CD4-positive, alpha-beta T cell treated with Interleukin-1 beta for 1 hour (primary cell): ENCODE measurements at places on chromosomes 3 and 15.

DNA sequence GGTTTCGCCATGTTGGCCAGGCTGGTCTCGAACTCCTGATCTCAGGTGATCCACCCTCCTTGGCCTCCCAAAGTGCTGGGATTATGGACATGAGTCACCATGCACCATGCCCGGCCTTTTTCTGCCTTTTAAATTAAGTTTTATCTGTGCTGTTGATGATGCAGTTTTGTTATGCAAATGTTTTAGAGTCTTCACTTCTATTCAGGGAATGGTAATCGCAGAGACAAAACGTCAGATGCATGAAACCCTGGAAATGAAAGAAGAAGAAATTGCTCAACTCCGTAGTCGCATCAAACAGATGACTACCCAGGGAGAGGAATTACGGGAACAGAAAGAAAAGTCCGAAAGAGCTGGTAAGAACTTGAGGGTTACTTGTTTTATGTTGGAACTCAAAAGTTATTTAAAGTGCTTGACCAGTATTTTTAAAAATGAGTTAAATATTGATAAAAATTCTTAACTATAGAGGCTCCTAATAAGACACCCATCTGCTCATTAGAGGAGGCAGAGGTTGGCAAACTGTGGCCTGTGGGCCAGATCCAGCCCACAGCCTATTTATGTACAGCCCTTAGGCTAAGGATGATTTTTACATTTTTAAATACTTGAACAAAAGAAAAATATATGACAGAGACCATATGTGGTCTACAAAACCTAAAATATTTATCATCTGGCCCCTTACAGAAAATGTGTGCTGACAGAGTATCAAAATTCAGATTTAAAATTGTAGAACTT lies 127.8 kb upstream of the LRRFIP2 start:
- DNase-seq, result no peak

GRCh38 chr3:178205740-178206139 lies 330.5 kb upstream of the KCNMB2 start:
- DNase-seq, result no peak

DNA sequence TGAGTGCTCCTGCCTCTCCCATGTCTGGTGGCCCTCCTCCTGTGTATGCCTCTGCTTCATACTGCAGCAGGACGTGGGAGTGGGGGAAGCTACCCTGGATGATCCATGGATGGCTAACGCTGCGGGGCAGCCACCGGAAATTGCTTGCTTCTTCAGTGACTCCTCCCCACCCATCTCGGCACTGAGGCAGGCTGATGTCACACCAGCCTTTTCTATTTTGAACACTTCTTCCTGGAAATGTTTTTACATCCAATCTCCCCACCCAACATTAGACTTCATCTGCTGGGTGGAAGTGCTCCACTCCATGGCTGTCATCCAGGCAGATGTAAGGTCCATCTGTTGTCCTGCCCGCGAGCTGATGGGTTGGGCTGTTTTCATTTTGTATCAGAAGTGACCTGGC lies 58.9 kb upstream of the MUC13 start:
- DNase-seq, result no peak

GRCh38 chr3:172461530-172462138 lies 13.4 kb upstream of the GHSR start:
- DNase-seq, result no peak

DNA sequence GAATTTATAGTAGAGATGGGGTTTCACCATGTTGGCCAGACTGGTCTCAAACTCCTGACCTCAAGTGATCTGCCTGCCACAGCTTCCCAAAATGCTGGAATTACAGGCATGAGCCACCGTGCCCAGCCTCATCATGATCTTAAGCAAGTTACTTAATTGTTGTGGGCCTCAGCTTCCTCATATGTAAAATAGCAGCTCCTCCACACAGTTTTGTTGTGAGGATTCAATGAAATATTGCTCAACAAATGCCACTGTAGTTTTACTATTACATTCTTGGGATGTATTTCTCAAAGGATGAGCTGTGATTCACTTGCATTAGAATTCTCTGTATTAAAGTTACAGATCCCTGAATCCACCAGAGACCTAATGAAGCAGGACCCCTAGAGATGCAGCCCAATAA lies 168.8 kb downstream of the ADAMTS9 start:
- DNase-seq, result no peak

DNA sequence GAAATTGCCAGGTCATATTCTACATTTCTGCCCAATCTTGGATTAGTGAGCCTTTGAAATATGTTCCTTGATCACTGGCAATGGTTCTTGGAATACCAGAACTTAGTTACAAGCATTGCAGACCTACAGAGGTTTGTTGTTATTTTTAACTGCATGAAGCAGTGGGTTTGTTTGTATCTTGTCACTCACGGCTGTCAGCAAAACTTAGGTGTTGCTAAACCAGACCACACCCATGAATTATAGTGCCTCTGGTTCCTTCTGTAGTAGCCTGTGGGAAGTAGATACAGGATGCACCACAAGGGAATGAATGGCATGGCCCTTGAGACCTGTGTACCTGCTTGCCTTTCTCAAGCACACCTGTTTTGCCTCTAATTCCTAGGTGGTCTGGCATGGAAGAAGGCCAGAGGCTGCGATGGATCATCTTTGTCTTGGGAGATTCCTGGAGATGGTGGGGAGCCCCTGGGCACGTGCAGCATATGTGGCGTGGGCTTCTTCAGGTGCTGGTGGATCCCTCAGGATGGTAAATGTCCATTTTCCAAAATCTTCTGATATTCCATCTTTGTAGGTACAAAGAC lies 138.8 kb downstream of the SNRPN start:
- DNase-seq, result no peak

DNA sequence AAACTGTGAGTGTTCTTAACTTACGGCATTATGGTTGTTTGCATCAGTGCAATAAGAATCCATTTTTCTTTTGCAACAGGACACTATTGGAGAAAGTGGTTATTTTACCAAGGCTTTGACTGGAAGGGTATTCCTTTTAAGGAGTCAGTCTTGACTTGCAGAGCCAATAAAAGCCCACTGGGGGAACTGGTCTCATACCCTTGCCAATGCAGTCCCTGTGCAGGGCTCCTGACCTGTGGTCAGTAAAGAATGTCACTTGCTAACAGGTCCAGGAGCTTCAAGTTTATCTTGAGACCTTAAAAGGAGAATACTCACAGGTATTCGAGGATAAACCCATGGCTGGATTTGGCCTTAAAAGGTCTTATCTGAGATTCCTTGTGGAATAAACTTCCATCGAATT lies 227.8 kb upstream of the GBE1 start:
- DNase-seq, result no peak

GRCh38 chr3:172249039-172249438 lies 199.2 kb downstream of the GHSR start:
- no peak for DNase-seq

DNA sequence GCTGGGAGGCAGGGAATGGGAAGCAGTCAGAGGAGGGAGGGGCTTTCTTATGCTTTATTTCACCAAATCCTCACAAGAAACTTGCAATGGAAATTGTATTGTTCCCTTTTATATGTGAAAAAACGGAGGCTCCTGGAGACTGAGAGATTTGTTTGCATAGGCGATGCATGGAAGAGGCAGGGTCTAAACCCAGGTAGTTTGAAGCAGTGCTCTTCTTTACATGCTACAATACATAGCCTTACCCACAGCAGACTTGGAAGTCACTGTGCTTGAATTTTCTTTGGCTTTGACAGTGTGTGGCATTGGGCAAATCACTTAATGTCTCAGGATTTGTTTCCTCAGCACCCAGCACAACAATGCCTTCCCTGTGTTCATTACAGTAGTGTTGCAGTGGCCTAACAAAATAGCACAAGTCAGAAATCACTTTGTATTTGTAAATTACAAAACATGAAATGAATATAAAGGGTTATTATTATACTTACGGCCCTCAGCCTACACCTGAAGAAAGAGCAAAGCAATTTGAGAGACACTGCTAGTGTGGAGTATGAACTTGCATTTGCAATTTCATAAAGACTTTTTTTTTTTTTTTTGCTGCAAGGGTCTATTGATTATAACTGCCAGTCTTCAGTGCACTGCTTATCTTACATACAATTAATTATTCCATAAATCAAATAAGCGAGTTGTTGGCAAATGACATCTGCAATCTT lies 646.4 kb upstream of the KCNMB2 start:
- no peak for DNase-seq

DNA sequence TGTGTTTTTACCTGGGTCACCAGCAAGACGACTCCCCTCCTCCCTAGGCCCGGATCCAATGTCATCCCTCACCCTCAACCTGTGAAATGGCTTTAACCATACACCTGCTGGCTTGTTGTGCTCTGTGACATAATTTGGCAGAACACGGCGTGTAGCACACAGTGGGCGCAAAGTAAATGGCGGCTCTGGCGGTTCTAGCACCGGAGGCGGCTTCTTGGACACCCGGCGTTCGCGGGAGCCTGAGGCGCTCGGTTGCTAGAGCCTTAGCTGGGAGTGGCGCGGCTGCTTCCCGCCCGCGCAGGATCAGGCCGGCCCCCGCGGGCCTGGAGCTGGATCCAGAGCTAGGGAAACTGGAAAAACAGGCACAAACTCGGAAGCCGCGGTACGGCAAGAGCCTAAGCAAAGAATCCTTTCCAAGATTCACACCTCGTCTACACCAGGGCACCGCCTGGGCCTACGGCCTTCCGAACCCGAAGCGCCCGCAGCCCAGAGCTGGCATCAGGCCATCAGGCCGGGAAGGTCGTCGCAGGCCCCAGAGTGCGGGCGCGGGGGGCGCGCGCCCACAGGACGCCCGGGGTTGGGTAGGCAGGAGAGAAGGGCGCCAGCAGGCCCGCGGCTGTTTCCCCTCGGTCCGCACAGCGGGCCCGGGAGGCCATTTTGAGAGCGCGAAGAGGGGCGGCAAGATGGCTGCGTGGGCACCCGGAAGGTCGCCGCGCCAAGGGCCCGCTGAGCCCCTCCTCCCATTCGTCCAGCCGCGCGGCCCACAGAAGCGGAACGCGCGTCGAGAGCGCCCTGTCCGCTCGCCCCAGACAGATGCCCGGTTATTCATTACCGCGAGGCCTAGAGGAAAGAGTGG lies 43.9 kb upstream of the POLG start:
- no peak for DNase-seq

GRCh38 chr3:11539677-11540076 lies 104.0 kb downstream of the VGLL4 start:
- DNase-seq, result no peak

GRCh38 chr3:129857899-129858298 lies 35.6 kb downstream of the TMCC1 start:
- no peak for DNase-seq

GRCh38 chr15:55289746-55290527 lies at the start of gene RAB27A:
RAB27A (minus strand) TSS chr15:55289813; CDS start chr15:55234934, 54,879 bp downstream.
- peak; percentile 79 for DNase-seq

DNA sequence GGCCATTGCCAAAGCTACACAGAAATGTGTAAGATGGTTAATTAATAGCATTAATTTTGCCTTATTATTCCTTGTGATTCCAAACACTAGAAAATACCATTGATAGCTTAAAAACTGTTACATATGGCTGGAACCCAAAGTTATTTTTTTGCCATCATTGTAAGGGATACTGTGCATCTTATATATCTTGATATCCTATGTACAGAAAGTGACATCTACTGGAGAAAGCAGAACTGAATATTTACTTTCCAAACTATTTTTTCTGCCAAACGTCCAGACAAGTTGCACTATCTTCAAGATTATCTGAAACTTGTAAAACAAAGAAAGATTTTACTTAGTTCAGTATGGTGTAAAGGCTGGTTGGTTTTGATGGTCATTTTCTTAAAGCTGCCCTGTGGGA lies 33.3 kb upstream of the MEIS2 start:
- no peak for DNase-seq

GRCh38 chr15:70165716-70166284 lies 68.1 kb upstream of the TLE3 start:
- DNase-seq, result no peak

DNA sequence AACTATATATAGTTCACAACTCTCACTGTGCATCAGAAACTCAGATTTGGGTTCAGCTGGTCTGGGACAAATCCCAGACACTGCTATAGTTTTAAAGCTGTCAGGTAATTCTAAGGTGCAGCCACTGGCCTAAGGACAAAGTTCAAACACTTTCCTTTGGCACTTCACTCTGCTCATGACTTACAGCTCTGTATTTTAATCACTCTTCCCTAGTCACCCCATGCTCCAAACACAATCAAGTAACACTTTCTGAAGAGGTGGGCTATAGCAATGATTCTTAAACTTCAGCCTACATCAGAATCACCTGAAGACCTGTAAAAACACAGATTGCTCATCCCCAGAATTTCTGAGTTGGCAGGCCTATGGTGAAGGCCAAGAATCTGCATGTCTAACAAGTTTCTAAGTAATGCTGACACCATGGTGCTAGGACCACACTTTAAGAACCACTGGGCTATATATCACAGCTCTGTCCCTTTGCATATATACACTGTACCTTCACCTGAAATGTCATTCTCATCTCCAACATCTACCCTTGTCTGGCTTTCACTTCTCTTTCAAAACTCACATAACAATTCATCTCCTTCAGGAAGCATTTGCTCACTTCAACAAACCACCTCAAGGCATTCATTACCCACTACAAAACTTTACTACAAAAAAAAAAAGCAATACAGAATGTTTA lies 21.4 kb downstream of the STAG1 start:
- DNase-seq, result no peak

- no peak for DNase-seq
These were observed 181.4 kb downstream of the CACNA2D3 start for GRCh38 chr3:54303517-54304375.

- DNase-seq, result no peak
These were observed 1215.5 kb downstream of the ROBO2 start for GRCh38 chr3:78255403-78255802.

- no peak for DNase-seq
These were observed 120.1 kb downstream of the CHSY1 start for GRCh38 chr15:101131489-101132389.

- no peak for DNase-seq
These were observed 41.5 kb upstream of the MTMR10 start for GRCh38 chr15:31032961-31033371.

DNA sequence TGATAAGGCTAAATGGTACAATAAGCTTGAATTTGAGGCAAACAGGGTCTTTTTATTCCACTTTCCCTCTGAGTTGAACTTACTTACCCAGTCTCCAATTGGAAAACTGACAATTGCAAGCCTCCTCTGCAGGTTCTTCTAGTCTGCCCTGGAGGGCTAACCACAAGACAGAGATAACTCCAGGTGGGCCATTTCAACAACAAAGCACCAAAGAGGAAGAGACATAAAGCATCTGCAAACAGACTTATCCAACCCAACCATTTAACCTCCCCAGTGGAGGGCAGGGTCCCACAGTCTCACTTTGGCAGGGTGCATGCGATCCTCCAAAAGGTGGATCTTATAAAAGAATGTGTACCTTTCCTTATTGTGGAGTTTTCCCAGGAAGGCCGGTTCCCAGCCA lies 525.8 kb downstream of the DIPK2A start:
- no peak for DNase-seq

DNA sequence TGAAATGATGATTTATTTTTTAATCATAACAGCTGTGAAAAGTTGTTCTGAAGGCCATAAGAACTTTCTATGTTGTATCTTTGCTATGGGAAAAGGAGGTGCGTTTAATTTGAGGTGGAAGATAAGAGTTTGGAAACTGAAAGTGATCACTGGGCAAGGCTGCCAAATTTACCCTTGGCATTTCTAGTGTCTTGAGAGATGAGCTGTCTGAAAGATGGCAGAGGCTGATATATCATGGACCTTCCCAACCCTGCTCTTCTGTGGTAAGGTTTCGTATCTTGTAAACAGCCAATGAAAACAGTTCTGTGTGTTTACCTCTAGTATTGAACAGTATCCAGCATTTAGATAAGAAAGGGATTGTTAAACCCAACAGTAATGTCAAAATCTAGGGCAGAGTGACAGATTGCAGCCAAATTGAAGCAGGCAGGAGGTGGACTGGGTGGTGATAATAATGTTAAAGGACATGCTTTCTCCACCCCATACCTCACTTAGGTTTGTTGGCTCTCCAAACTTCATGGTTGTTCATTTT lies 15.8 kb upstream of the NFKBIZ start:
- no peak for DNase-seq
